ENCODE measurements at places on chromosomes 13 and 19. TPM values are rescaled to one million over a fixed set of nuclear protein-coding genes. Genes with fewer than 3 reads are reported as not detected.

The UCHL3 gene
- 53.7 TPM for total RNA-seq

The ZNF333 gene
- 4.0 TPM for total RNA-seq

The GJA3 gene
- 1.2 TPM for total RNA-seq

The DCLK1 gene
- total RNA-seq = 1.0 TPM

The ZNF728 gene
- not detected for total RNA-seq

The GET3 gene
- total RNA-seq = 96.0 TPM

The SLITRK6 gene
- 0.21 TPM for total RNA-seq

The SPTBN4 gene
- total RNA-seq = 0.90 TPM

The PCDH20 gene
- total RNA-seq = not detected

The PRR20A gene
- total RNA-seq = not detected

The IGLON5 gene
- not detected for total RNA-seq

The DNAJC15 gene
- 0.02 TPM for total RNA-seq

The IGFL3 gene
- total RNA-seq = not detected

The OR7C1 gene
- not detected for total RNA-seq

The GPATCH1 gene
- 15.6 TPM for total RNA-seq

The MBD3L3 gene
- total RNA-seq = not detected

Data from A549 treated with RU486 at 1 μM for 4 hours (cell line).